Urinary bladder (tissue), 4 donors: ENCODE measurements at places on chromosomes 1 and 21. TPM values are rescaled to one million over a fixed set of nuclear protein-coding genes. Genes with fewer than 3 reads are reported as not detected.

The MROH7 gene
- 7.5 TPM for total RNA-seq

The MLLT11 gene
- 4.8 TPM for total RNA-seq

DNA sequence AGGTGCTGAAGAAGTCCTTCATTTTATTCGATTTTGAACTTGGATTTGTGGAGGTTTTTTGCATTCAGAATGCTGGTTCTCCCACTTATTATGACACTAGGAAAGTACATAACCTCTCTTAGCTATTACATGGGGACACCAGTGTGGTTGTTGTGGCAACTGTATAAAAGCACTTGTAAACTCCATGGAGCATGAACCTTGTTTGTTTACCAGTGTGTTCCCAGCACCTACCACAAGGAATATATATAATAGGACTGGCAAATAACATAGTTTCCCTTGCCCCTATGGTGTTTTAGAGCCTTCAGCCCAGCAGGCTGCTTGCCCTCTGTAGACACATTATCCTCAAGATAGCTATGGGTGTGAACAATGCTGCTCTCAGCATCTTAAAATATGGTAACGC lies 43.1 kb downstream of the RASSF5 start:
- DNase-seq = no peak

GRCh38 chr1:54952950-54953718 lies 27.3 kb upstream of the TMEM61 start:
- DNase-seq = no peak
